ENCODE measurements at places on chromosomes 12 and 14.

- no peak for DNase-seq
Observed at GRCh38 chr14:22923746-22924145, 4.8 kb upstream of the RBM23 start.

DNA sequence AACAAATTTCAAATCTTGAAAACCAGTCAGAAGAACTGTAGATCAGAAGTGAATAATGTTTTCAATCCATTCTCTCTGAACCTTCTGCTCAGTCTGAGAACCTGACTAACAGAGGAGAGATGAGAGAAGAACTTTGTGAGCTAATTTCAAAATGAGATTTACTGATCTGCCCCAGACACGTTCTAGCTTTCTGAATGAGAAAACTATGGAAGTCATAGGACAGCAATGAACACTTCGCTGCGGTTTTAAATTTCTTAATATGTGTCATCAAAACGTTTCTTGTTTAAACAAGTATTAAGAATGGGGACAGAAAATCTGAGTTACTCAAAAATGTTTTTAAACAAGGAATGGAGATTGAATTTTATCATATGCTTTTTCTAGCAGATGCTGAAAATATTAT, 66.6 kb upstream of the FAR2 start:
- no peak for DNase-seq

DNA sequence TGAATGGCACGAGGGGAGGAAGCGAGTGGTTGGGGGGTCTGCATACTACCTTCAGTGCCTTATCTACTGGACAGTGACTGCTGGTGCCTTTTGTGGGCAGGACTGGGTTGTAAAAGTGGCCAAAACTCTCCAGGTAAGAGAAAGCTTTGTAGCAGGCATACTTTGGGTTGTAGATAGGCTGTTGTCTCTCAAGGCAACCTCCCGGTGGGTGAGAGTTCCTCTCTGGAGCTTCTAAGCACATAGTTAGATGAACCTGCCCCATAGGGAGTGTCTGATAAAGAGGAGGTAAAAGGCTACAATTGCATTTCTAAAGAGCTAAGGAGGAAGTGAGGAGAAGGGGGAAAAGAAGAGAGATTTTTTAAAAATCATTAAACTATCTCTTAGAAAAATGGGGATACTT, 4.2 kb upstream of the DAD1 start:
- no peak for DNase-seq

DNA sequence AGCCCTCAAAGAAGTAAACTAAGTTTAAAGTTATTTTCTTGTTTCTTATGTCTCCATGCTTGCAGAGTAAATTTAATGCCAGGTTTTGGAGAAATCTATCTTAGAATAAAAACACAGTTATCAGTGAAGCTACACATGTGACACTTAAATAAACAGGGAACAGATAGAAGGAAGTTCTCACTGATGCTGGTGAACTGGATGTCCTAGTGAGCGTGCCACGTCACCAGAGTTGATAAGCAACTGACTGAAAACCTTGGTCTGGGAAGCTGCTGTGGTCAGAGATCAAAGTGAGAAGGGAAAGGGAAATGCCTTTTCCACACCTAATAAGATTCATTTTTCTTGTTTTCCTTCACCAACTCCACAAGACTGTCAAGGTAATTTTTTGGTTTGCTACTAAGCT, 74.8 kb upstream of the PCED1B start:
- DNase-seq: no peak

Data from effector CD4-positive, alpha-beta T cell (primary cell).